ENCODE measurements at places on chromosomes 7 and 10.

DNA sequence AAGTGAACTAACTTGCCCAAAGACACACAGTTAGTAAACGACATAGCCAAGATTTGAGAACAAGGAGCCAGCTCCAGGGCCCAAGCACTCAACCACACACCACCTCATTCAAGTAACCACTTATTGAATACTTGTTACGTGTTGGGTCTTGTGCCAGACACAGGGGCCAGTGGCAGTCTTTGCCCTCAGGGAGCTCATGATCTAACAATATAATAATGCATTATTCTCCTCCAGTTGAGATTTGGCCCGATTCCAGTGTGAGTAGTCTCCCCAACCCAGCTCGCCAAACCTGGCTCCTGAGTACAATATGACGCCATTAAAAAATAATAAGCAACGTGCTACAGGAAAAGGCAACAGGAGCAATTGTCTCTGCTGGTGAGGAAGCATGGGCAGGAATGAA is 14.4 kb upstream of the STK17A start:
- DNase-seq, result no peak

GRCh38 chr7:151818674-151819519 is 58.0 kb downstream of the PRKAG2 start:
- DNase-seq, result no peak

DNA sequence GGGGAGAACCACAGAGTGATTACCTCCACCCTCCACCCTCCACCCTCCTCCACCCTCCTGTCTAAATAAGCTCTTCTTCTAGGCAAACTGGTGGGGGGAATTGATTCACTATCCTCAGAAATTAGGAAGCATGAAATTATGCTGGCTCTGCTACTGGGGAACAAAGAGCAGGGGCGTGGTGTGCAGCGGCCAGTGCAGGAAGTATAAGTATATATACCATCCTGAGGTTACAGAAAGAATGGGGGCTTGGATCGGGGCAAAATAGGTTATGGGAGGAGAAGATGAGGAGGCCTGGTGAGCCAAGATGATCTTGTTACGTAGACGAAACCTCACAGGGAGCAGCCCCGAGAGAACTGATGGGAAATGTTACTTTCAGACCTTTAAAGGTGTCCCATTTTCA is 49.1 kb downstream of the SYPL1 start:
- DNase-seq, result no peak

- no peak for DNase-seq
These were observed 333 bp upstream of the PLCE1 start for GRCh38 chr10:93993414-93993781.

- no peak for DNase-seq
These were observed 62.9 kb upstream of the VKORC1L1 start for GRCh38 chr7:65809982-65810288.

GRCh38 chr7:124764847-124765400 is 668 bp downstream of the GPR37 start:
- DNase-seq, result peak; percentile 51

GRCh38 chr10:97648562-97649404 is 8.3 kb downstream of the PI4K2A start:
- peak; percentile 17 for DNase-seq

DNA sequence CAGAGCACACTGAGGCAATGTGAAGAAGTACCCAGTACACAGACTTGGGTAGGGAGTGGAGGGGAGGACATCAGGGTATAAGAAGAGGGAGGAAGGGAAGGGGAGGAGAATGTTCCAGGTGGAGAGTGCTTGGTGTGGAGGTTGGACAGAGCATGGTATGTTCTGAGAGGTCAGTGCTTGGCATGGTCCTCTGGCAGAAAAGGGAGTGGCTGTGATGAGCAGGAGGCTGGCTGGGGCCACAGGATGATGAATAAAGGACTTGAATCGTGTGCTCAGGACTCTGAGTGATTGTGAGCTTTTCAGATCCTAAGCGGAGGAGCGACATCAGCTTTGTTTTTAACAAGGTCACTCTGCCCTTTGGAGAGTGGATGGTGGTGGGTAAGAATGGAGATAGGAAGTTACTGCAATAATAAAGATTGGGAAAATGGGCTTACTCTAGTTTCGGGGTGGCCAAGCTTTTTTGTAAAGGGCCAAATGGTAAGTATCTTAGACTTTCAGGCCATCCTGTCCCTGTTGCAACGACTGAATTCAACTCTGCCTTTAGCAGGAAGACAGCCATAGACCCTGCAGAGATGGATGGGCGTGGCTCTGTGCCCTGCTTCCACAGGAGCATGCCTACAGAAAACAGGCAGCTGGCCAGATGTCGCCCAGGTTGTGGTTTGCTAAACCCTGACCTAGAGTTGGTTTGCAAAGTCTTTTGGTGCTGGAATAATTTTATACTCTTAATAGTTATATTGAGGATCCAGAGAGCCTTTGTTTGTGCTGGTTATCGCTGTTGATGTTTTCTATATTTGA is 8.4 kb downstream of the PPP2R2D start:
- DNase-seq, result no peak

- peak; percentile 67 for DNase-seq
These were observed 25.5 kb upstream of the FAM221A start for GRCh38 chr7:23654508-23654907.

DNA sequence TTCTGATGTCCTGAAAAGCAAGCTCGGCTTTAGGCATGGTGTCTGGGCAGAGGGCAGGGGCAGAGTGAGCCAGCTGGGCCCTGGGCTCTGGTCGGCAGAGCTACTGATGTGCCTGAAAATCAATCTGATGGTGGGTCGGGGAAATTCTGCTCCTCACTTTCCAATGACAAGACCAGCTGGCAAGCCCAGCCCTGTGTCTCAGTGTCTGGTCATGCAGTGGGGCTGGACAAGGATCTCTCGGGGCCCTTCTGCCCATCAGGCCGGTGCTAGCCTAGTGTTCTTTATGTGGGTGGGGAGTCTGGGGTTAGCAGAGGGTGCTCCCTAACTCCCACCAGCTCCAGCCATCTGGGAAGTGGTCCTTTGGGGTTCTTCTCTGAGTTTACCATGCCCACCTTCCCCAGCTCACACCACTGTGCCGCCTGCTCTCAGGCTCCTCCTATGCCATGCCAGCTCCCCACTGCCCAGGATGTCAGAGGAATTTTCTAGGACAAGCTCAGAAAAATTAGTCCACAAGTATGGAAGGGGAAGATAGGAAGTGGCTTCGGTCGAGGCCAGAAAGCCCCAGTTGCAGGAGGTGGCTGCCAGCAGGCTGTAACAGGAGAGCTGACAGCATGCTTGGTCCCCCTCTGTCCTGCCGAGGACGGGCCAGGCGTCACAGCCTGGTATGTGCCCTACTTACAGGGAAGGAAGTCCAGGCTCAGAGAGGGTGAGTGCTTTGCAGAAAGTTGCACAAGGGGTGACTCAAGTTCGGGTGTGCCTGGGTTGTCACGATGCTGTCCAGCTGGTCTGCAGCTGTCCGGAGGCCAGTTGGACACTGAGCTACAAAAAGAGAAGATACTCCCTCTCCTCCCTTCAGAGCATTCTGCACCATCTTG is 135.2 kb downstream of the ADCY1 start:
- no peak for DNase-seq

- DNase-seq, result no peak
These were observed 71.8 kb downstream of the SGCE start for GRCh38 chr7:94584113-94584512.

- DNase-seq, result no peak
These were observed 618.6 kb downstream of the ZWINT start for GRCh38 chr10:55742487-55742886.

GRCh38 chr10:89469517-89469916 is 55.1 kb downstream of the IFIT5 start:
- DNase-seq, result no peak

- DNase-seq, result peak; percentile 48
These were observed 34.1 kb upstream of the NOBOX start for GRCh38 chr7:144437370-144438191.

DNA sequence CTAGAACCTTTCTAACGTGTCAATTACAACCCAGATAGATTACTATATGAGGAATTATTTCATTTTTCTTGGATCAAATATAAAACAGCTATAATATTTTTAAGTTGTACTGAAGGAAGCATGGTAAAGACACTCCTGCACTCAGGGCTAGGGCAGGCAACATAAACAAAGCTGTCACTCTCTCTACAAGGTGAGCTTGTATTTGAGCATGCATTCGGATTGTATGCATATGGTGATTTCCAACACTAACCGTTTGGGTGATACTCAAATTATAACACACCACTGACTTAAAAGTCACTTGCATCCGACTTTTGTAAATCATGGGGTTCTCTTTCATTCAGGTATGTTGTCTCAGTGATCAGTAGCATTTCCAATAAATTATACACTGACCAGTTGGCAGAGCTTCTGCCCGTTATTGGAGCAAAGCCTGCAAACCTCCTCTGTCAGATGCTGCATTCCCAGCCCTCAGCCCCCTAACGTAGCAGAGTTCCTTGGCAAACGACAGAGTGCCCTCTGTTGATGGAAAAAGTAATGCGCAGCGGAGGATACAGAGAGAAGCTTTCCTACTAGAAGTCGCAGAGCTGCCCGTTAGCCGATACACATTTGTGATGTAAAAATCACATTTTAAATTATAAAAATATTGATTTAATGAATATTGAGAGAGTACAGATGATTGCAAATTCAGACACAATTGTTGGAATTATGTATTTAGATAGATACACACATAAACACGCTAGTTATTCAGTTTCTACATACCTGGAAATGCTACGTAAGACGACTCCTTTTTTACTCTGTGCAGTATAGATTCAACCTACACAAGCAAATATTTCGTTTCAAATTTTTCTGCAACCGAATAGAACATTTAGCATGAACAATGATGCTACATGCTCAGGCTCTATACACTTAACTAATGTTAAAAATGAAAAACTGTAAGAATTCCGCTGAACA is 173.9 kb upstream of the SP4 start:
- peak; percentile 60 for DNase-seq

DNA sequence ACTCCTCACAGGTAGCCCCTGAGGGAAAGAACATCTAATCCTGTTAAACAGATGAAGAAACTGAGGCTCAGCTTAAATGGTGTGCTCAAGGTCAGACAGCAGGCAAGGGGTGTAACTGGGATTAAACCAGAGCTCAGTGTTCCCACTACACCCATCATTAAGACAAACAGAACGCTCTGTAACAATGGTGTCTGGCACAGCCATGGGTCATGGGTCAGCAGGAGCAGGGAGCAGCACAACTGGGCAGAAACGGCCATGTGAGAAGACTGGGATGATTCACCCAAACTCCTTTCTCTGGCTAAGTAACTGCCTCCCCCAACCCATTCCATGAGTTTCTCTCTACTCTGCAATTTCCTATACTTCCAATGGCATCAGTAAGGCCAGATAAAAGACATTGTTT is 85.5 kb upstream of the PDE1C start:
- DNase-seq, result no peak

- DNase-seq, result peak; percentile 12
These were observed 4.0 kb downstream of the OPN4 start for GRCh38 chr10:86658261-86658741.

DNA sequence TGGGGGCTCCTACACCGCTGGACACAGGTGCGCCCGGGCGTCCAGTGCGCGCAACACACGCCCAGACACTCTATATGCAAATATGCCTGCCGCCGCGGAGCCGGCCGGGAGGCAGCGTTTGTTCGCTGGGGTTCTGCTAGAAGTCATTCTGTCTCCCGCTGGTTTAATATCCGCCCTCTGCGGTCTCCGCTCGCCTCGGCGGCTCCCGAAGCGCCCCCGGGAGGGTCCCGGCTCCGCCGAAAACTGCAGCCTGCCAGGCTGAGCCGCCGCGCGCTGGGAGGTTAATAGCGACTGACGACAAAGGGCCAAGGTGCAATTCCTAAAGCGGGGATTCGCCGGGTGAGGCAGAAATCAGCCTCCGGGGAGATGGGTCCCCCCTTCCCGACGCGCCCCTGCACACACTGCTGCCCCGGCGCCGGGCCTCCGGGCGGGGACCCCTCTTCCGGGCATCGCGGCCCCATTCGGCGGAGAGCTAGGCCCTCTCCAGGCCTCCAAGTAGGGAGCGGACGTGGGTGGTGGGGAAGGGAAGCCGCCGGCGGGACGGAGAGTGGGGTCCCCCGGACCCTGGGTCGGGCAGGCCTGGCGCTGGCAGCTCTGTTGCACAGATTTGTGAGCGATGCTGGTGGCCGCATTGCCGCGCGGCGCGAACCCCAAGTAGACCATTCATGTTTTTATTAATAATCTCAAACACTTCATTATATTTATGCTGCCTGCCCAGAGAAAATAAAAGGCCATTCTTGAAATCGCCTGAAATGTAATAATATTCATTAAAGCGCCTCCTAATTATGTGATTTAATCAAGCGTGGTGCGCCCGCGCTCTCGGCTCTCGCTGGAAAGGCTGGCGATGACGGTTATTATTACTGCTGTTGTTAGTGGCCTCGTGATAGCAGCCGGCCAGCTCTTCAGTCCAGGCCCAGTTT is 9.1 kb downstream of the EN2 start:
- DNase-seq, result no peak

DNA sequence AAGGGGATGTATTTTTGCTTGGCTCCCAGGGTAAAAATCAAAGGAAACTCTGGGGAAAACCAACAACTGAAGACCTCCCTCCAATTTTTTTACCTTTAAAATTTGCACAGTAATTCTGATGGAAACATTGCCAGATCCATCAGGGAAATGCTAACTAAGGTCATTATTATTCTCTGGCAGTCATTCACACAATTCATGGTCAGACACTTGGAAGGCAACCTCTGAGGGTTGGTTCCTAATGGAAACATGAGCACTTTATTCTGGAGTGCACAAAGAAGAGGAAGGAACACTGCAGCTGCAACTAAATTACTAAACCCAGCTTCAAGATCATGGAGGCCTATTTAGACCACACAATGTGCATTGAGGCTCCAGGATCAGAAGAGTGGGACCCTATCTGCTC is 34.2 kb downstream of the SRI start:
- no peak for DNase-seq

- DNase-seq, result no peak
These were observed 76.0 kb downstream of the HIP1 start for GRCh38 chr7:75662579-75663301.

- DNase-seq, result no peak
These were observed 12.9 kb upstream of the ABCA13 start for GRCh38 chr7:48158404-48158803.

- DNase-seq, result no peak
These were observed 146.1 kb downstream of the SLIT1 start for GRCh38 chr10:97039538-97040247.

- no peak for DNase-seq
These were observed 81.3 kb upstream of the DKK1 start for GRCh38 chr10:52232561-52233350.

GRCh38 chr7:154777023-154777422 is 225.9 kb downstream of the PAXIP1 start:
- no peak for DNase-seq

DNA sequence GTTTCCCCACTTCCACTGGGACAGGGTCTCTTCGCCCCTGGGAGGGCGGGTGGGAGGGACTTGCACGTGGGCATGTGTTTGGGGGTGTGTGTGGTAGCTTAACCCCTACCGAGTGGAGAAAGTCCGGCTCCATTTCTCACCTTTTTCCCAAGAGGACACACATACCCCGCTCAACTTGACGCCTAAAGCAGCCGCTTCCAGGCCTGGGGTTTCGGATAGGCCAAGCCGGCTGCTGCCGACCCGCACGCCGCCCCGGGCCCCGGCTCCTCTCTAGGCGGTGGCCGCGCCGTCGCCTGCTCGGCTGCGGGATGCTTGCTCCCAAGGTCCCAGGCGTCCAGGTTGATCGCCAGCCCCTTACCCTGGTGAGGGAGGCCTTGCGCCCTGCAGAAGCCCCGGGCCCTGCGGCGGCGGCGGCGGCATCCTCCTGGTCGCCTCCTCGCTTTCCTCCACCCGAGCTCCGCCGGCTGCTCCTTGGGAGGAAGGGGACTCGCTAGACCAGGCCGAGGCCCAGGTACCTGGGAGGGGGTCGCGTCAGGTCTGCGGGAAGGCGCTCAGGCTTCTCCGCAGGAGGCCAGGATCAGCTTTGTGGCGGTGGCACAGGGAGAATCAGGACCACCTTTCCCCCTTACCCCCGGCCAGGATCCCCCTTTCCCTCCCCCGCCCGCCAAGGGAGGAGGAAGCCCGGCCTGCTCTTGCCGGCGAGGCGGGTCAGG is 3.2 kb upstream of the GATA3 start:
- DNase-seq, result no peak

All from head of caudate nucleus (tissue), 42 donors.